ENCODE measurements at places on chromosomes 7 and 10.

DNA sequence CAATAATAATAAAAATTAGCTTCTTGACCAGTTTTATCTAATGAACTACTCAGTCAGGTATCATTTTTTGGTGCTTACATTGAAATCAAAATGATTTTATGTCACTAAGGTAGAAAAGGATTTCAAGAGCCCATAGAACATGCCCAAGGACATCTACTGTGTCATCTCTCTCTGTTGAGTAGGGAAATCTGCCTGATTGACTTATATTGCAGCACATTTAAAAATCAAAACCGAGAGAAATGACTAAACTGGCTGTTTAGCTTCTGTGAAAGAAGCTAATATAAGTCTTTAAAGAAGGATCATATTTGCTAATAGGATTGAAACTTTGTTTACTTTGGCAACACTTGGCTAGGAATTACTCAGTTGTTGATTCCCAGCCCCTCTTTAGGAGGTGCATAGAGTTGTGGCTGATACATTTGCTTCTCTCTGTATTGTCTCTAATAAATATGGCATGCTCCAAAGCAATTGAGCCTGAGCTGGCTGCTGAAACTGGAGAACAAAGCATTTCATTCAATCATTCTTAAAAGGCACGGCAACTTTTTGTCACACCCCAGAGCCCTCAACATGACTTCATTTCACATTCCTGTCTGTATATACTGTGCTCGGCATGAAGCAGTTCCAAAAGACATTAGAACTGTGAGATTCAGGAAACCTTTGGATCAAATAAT is 1096.9 kb upstream of the POT1 start:
- DNase-seq, result no peak

- DNase-seq, result no peak
These were observed 180.0 kb upstream of the ADCY1 start for GRCh38 chr7:45394117-45394708.

DNA sequence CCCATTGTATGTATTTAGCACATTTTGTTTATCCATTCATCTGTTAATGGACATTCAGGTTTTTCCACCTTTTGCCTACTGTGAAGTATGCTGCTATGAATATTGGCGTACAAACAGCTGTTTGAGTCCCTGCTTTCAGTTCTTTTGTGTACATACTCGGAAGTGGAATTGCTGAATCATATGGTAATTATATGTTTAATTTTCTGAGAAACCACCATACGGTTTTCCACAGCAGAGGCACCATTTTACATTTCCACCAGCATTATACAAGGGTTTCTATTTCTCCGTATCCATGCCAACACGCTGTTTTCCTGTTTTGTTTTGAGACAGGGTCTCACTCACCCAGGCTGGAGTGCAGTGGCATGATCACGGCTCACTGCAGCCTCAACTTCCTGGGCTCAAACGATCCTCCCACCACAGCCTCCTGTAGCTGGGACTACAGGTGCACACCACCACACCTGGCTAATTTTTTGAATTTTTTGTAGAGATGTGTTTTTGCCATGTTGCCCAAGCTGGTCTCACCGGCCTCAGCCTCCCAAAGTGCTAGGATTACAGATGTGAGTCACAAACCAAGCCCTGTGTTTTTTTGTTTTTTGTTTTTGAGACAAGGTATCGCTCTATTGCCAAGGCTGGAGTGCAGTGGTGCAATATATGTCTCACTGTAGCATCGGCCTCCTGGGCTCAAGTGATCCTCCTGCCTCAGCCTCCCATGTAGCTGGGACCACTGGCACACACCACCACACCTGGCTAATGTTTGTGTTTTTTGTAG is 22.1 kb upstream of the FBXW4 start:
- DNase-seq, result no peak

DNA sequence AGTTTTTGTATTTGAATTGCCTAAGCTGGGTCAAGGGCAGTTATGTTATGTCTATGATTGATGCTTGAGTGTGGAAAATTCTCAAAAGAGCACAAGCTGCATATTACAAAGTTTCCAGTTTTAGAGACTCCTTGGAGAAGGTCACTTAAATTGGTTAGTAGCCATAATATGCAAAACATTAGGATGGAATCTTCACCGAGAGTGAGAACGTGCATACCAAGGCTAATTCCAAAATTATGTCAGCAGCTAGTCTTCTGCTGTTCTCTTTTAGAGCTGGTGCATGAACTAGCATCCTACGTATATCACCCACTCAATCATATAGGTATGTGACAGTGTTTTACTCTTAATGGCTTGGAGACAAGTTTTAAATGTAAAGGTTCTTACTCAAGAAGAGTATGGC is 49.2 kb downstream of the MKX start:
- no peak for DNase-seq

- peak; percentile 47 for DNase-seq
These were observed 56.2 kb upstream of the TM9SF3 start for GRCh38 chr10:96642973-96643372.

DNA sequence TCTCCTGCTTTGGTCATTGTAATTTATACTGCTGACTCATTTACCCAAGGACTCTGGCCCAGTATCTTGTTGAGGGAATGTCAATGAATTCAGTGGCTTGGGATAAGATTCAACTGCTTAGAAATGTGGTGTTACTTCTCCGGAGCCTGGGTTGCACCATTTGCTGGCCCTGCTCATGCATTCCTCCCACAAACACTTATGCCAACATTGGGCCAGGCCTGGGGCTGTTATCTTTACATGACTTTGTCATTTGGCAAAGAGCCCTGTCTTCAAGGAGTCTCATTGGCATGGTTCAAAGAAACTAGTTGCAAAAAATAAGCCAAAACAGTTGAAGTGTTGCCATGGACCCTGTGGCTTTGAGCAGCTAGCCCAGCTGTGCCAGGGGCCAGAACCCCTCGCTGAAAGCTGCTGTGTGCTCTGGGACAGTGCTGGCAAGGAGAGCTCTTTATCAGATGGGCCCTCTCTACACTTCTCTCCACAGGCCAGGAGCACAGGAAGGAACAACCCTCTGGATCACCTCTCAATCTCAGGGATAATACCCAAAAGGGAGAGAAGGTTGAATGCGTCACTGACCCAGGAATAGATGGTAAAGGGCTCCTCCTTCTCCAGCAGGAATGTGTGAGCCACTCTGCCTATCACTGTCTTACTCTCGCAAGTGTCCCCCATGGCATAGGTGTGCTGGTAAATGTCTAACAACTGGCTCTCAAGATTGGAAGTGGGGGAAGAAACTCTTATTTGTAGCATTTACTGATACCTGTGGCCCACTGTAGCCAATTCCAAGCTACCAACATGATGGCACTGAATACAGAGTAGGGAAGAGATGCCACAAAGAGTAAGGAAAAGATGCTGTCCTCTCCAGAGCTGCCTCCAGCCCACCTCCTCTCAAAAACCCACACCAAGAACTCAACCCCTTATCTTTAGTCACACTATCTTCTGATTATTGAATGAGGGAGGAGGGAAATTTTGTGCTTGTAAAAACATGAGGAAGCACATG is 23.5 kb upstream of the PDE1C start:
- DNase-seq, result no peak

GRCh38 chr10:124127965-124128810 is 34.8 kb upstream of the CHST15 start:
- DNase-seq, result no peak

DNA sequence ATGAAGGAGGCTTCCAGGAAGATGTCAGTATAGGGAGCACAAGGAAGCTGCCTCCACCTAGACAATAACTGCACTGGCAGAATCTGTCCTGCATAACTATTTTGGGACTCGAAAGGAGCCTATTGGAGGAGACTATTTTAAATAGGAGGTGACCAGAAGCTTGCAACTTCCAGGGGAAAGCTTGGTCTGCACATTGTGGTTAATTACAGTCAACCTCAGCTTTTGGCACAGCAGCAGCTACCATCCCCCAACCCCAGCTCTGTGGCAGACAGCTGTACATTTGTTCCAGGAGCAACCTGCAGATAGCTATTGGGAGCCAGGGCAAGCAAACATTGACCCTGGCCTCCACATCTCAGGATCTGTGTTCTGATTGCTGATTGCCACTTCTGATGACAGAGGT is 46.3 kb upstream of the NANOS1 start:
- DNase-seq, result no peak

GRCh38 chr7:102926783-102927140 is 14.0 kb downstream of the LRRC17 start:
- no peak for DNase-seq

DNA sequence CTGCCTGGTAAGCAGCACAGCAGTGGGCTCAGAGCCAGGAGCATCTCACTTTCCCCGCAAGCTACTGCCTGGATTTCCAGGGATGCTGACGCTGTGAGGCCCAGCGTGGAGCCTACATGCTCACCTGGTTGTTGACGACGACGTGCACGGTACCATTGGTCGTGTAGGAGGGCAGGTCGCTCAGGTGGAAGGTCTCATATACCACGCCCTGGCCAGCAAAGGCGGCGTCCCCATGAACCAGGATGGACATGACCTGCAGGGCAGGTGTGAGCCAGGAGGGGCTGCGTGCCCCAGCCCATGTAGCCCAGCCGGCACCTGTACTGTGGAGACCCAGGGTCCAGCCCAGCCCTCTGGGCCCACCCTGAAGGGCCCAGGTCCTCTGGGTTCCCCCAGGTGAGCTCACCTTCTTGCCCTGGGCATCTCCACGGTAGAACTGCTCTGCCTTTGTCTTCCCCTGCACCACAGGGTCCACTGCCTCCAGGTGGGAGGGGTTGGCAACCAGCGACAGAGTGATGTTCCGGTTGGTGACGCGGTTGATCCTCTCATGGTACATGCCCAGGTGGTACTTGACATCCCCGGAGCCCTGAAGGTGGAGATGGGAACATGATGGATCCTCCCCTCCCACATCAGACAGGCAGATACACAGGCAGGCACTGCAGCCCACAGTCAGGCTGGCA is 15.4 kb downstream of the OGDHL start:
- no peak for DNase-seq

- no peak for DNase-seq
These were observed 19.2 kb downstream of the SLC25A16 start for GRCh38 chr10:68508090-68508489.

DNA sequence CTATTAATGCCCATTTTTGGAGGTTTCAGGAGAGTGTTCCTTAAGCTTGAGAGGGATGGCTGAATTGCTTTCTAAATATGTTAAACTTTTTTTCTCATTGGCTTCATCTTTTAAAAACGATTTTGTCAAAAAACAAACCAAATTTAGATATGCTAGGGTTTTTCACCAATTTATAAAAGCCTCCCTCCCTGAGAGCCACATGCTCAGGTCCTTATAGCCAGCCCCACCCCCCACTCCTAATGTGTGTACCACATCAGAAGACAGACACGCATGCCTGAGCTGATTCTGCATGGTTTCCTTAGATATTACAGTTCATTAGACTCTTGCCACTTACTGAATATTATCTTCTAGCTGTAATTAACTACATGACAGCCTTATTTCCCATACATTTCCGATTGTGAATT is 2.0 kb downstream of the CUL1 start:
- DNase-seq, result no peak

DNA sequence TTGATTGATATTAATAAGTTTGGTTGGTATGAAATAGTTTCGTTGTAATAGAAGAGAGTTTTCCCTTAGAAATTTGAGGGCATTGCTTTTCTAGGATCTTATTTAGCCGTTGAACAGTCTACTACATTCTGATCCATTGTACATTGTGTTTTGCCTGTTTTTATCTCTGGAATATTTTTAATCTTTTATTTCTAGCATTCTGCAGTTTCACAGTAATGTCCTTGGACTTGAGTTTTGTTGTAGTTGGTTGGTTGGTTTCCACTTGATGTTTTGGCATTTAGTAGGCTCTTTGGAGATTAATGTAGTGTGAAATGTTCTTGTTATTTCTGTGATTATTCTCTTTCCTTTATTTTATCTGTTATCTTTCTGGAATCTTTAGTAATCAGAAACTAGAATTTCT is 112.4 kb downstream of the CCSER2 start:
- no peak for DNase-seq

DNA sequence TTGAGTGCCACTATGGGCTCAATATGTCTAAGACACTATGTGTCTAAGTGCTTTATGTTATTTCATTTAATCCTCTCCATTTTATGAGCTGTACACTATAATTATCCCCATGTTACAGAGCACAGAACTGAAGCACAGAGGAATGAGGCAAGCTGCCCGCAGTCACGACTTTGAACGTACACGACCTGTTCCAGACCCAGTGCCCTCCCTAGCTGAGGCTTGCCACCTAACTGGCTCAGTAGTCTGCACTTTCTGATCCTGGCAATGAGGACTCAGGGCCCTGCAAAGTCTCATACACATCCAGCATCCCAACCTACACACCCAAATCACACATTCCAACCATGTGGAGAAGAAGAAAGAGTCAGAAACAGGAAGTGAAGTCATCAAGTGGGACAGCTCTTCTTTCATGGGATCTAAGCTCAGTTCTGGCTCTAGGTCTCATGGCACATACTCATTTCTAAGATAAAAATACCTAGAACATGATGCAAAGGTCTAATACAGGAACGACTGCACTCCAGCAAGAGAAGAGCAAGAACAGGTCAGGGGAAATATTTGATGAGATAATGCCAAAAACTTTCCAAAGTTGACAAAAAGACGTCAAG is 42.4 kb upstream of the DDC start:
- no peak for DNase-seq

DNA sequence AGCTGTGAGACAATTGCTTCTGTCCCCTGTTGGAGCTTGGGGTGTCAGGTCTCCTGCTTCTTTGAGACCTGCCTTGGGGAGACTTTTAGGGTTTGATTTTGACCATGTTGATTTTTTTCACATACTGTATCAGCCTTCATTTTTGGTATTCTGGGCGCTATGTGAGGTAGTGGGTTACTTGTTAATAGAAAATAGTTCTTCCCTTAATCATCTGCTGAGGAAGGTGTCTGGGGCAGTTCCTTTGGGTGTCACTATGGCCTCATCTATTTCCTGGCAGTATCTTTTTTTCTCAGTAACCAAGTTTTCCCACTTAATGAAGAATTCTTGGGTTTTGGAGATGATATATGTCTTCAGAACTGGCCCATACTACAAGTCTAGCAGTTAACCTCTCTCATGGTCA is 4.6 kb upstream of the NOLC1 start:
- DNase-seq, result no peak

GRCh38 chr7:105013816-105014692 is at the start of gene KMT2E:
KMT2E (plus strand) TSS chr7:105014205; CDS start chr7:105040953, 26,748 bp downstream.
- peak; percentile 96 for DNase-seq

- peak; percentile 66 for DNase-seq
These were observed 679 bp downstream of the ARF5 start for GRCh38 chr7:127588697-127589482.

GRCh38 chr10:132332433-132332754 is 401 bp downstream of the LRRC27 start:
- no peak for DNase-seq

DNA sequence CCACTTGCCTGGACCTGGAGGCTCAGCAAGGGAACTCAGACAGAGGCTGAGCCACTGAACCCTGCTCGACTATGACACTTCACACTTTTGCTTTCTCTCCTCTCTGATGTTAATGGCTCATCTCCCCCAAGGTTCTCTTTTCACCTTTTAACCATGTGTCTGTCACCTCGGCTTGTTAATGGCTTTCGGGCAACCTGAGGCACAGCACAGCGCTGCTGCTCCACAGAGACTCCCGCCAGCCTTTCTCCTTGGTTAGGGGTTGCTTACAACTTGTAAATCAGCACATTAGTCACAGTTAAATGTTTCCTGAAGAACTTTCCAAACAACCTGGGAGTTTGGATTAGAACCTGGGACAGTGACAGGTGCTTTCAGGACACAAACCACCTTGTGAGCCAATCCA is 136.2 kb upstream of the TBX20 start:
- DNase-seq, result no peak

- peak; percentile 80 for DNase-seq
These were observed 183.4 kb downstream of the SORCS3 start for GRCh38 chr10:104824380-104825006.

All from right forelimb (tissue), 1 donor.